Aorta (tissue), 5 donors: ENCODE measurements at places on chromosomes 1 and 21.

DNA sequence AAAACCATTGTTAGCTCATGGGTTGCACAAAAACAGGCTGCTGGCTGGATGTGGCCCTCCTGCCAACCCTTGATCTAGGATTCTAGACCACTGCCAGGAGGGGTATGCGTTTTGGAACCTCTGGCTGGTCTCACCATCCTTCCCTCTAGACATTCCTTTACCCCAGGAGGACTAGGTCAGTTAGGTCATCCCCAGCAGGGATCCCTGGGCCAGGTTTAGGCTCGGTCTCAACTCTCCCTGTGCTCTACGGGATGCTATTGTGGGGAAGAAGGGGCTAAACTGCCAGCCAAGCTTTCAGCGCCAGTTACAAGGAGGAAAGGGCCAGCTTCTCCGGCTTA, 22.7 kb downstream of the SLC2A1 start:
- no peak for DNase-seq

GRCh38 chr1:89100412-89100811, 25.5 kb downstream of the GBP2 start:
- no peak for DNase-seq

- DNase-seq, result no peak
Observed at GRCh38 chr1:231681006-231681405, 54.4 kb downstream of the DISC1 start.

DNA sequence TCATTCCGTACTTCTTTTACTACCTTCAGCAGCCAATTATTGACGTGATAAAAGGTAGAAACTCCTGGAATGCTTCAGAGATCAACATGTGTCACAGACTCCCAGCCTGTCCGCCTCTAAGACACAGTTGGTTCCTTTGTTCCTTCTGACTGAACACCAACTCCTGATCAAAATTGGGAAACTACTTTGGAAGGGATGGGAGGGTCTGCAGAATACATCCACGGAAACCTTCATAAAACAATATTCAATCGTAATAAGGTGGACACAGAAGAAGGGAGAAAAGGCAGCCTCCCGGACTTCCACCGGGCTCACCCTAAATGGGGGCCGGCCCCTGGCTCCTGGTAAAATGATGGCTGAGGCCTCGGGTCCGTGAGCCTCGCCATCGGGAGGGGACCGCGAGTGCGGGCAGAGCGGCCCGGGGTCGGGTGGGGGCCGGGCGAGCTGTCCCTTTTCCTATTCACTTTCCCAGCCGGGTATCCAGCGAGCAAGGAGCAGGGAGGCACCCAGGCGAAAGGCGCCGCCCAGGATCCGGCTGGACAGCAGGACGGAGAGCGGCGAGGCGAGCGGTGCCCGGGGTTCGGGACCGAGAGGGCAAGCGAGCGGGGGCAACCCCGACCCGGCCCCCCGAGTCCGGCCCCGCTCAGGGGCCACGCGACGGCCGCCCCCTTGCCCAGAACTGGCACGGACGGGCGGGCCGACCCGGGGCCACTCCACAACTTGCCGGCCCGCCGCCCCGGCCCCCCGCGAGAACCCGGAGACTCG, 805 bp downstream of the NRIP1 start:
- peak; percentile 86 for DNase-seq

- DNase-seq, result peak; percentile 86
Observed at GRCh38 chr1:53182111-53182593, 14.5 kb upstream of the CPT2 start.

GRCh38 chr21:41582866-41583265, 74.9 kb upstream of the TMPRSS2 start:
- DNase-seq, result no peak

- no peak for DNase-seq
Observed at GRCh38 chr1:174946031-174946430, 53.7 kb upstream of the CACYBP start.

DNA sequence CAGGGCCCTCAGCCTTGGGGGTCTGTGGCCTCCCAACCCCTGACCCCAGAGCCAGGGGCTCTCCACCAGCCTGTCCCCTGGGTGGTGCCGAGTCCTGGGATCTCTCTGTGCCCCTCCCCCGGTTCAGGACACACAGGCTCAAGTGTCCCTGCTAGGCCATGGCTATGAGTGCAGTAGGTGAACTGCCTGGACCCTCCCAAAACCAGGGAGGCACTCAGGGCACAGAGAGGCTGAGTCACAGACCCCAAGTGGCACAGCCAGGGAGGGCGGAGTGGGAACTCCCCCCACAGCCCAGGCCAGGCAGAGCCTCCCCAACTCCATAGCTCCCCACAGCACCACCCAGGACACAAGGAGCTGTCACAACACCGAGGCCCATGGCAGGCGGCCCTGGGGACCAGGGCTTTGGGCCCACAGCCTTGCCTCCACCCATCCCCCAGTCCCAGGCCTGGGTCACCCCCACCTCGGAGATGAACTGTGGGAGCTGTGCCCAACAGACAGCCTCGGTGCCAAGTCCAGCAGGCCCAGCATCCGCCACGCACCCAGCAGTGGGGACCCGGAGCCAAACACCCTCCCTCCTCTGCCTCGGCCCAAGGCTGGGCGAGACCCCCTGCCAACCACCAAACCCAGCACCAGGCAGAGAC, 3.2 kb downstream of the DVL1 start:
- no peak for DNase-seq

DNA sequence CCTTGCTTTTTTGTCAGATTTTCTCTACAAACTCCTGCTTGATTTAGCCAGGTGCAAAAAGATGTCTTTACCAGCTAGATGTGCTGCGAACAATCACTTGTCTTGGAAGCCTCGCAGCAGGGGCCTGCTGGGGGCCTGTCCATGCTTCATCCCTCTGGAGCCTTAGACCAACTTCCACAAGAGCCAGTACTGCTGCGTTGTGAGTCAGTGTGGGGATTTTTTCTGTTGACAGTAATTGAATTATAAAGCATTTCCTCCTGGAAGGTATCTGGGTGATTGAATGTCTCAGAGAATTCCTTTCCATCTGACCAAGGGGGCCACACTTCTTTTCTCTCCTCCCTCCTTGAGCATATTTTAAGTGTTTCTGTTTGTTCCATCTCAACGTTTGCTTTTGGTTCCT, 40.4 kb upstream of the LDLRAP1 start:
- no peak for DNase-seq

GRCh38 chr1:24886241-24886640, 43.8 kb downstream of the RUNX3 start:
- DNase-seq, result peak; percentile 11
